ENCODE measurements at places on chromosomes 2 and 18.

DNA sequence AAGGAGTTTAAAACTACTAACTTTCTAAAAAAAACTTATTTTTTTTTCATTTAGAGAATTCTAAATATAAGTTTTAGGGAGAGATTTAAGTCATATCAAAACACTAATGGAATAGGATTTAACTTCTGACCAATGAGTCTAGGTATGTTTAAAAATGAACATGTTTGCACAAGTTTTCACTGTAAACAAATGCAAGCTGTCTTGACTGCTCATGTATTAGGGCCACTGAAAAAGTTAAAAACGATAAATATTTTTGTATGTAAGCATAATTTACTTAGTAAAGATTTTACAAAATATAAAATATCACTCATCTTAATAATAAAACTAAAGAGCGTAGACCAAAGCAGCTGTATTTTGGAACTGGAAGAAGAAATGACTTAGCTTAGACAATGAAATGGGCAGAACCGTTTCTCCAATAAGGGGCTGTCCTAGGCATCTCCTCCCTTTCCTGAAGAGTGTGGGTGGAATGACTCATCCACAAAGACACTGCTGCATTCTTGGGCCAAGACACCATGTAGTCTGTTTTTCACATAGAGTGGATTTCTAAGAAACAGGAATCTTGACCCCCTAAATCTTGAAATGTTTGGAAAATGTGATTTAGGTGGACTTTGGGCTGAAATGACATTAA lies 118.8 kb downstream of the MEP1B start:
- DNase-seq = no peak

DNA sequence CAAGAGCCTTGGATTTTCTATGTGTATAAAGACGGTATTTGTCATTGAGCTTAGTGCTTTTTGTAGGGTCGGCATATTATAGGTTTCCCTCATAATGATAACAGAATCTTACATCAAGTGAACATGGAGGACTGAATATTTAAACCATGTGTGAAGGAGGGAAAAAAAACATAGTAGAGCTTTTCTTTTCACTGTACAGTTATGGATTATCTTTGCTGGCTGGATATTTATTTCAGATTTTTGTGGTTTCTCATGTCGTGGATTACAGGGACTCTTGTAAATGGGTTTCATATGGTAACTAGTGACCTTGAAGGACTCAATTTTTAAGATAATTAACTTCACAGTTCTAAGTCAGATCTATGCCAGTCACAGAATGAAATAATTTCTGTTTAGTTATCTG lies 330.2 kb upstream of the NRP2 start:
- DNase-seq = no peak

GRCh38 chr2:36733215-36733614 lies 36.7 kb downstream of the VIT start:
- no peak for DNase-seq

DNA sequence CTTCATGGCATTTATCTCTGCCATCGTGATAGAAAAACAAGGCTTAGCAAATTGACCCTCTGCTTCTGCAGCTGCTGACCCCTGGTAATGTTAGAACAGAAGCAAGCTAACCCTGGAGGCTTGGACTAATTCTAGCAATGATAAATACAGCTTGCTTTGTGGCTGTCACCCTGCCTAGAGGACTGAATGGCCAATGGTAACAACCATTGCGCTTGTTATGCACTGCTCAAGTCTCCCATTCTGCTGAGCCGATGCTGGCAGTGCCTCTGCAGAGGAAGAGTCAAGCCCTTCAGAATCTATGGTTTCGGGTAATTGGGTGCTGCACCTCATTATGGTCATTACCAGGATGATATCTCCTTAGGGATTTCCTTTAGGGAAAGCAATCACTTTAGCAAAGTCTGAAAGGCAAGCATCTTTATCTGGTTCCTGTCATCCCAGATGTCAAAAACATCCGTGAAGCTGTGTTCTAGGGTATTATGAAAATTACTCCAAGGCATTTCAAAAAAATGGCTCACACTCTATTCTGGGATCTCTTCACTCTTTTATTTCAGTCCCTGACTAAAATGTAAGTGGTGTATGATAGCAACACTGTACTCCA lies 186.8 kb upstream of the DLGAP1 start:
- DNase-seq = no peak

- DNase-seq = no peak
Measured at GRCh38 chr2:21220930-21221329, 97.2 kb downstream of the TDRD15 start.

DNA sequence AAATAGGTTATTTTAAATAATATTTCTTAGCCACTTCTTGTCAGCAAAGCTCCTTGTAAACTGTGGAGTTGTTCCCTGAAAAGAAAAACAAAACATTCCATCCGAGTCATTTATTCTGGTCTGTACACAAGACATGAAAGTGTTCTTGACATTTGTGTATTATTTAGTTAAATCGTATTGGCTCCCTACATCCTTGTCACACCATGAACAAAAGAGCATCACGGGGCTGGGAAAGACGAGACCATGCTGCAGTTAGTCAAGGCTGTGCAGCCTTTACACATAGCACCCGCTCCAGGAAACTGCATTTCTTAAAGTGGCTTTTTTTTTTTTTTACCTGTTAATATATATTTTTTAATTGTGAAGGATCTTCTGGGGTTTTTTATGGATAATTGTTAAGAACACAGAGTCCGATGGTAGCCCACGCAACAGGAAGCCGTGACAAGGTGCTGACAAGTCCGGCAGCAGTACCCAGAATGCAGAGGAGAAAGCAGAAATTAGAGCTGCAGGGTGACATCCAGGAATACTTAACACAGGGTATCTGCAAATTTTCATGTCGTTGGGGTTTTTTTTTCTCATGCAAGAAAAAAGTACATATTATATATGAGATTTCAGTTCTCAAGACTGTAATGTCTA lies 588.4 kb downstream of the ARHGAP15 start:
- no peak for DNase-seq

- no peak for DNase-seq
Measured at GRCh38 chr2:33420726-33421125, 55.7 kb upstream of the RASGRP3 start.

DNA sequence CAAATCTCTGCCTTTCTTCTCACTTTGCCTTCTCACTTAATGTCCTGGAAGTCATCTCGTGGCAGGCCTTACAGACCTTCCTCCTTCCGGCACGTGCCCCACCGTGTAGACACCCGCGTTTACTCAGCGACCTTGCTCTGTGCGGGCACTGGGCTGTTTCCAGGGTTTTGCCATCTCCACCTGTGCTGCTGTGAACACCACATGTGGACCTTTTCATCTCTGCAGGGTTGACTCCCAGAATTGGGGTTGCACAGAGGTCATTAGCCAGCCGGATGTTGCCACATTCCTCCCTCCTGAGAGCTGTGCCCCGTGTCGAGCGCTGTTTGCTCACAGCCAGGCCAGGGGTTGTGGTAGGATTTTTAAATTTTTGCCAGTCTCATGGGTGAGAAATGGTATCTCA lies 25.4 kb downstream of the KCNG2 start:
- DNase-seq = no peak

DNA sequence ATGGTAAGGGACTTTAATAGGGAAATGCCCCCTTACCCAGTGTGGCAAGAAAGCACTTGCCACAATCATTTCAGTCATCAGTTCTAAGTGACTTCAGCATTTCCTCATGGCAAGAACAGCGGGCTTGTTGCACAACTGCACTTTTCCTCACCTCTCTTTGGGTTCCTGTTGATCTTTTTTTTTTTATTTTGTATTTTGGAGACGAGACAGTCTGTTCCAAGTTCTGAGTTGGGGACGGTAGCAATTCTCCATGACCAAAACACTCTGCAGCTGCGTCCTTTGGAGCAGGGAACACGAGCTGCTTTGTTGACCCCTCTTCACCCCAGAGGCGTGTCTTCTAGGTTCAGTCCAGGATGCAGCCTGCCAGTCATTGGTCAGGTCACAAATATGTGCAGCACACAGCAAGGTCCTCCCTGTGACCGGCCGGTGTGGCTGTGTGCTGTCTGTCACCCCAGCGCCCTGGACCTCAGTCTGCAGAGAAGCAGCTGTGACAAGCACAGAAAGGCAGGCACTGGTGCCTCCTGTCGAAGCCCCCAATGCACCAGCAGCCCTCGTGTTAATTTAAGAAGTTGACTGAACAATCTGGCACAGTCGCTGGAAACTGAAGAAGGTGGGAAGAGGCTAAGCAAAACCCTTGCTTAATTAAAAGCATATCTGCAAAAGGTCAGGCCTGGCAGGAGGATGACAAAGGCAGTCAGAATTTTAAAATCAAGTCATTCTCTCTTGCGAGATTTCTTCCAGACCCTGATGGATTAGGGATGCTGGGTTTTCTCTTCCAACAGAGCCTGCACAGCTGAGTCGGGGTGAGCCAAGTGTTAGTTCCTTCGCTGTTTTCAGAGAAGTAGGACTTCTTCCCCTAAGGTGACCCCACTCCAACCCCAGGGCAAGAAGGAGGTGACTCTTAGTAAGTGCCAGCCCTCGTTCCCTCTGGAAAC lies 96.7 kb upstream of the COPS8 start:
- no peak for DNase-seq

- no peak for DNase-seq
Measured at GRCh38 chr2:96423291-96423690, 81.9 kb downstream of the NEURL3 start.

DNA sequence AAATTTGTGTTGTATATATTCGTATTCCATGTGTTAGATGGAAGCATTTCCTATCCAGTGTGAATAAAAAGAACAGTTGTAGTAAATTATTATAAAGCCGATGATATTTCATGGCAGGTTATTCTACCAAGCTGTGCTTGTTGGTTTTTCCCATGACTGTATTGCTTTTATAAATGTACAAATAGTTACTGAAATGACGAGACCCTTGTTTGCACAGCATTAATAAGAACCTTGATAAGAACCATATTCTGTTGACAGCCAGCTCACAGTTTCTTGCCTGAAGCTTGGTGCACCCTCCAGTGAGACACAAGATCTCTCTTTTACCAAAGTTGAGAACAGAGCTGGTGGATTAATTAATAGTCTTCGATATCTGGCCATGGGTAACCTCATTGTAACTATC lies 138.8 kb downstream of the GFPT1 start:
- DNase-seq = no peak

DNA sequence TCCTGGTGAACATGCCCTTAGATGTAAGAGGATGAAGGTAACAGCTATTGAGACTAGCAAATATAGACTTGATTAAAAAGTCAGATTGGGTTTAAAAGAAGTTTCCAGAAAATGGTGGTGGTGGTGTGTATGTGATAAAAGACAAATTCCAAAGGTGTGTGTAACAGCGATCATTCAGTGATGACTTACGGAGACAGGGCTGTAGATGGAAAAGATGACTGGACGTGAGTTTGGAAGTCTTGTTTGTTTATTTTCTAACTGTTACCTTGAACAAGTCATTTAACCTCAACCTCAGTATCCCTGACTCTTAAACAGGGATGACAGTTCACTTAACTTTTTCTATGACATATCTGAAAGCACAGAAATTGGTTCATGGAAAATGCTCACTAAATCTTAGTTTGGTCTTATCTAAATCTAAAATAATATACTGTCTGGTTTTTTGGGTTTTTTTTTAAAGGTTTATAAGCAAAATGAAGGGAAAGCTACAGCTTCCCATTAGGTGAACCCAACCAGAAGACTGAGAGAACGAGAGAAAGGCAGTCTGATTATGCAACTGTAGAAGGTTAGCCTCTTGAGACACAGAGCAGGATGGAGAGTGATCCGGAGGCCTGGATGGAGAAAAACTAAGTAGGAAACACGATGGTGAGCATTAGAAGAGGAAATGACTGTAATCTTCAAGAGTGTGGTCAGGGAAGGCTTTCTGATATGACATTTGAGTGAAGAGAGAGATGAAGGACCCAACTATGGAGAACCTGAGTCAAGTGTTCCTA lies 71.9 kb downstream of the TCF4 start:
- no peak for DNase-seq

GRCh38 chr2:54287532-54287931 lies 31.5 kb upstream of the TSPYL6 start:
- no peak for DNase-seq

- no peak for DNase-seq
Measured at GRCh38 chr2:40034198-40034597, 255.1 kb upstream of the THUMPD2 start.

Data from stimulated activated CD8-positive, alpha-beta memory T cell treated with anti-CD3 and anti-CD28 coated beads, Interleukin-12 subunit alpha, Interleukin-12 subunit beta, amount 100 ng/mL, for 1 hour (primary cell).